MG63 (cell line): ENCODE measurements at places on chromosomes 5 and 9. TPM values are rescaled to one million over a fixed set of nuclear protein-coding genes. Genes with fewer than 3 reads are reported as not detected.
A peak's percentile ranks its signal among the peaks of the same experiment; 100 is the strongest.

APC gene
- total RNA-seq = 28.9 and 41.8 TPM in 2 replicates

- no peak for DNase-seq
Measured at GRCh38 chr9:137244486-137245449, 3.7 kb downstream of the TUBB4B start.

C6 gene
- not detected in 2 replicates for total RNA-seq

DNA sequence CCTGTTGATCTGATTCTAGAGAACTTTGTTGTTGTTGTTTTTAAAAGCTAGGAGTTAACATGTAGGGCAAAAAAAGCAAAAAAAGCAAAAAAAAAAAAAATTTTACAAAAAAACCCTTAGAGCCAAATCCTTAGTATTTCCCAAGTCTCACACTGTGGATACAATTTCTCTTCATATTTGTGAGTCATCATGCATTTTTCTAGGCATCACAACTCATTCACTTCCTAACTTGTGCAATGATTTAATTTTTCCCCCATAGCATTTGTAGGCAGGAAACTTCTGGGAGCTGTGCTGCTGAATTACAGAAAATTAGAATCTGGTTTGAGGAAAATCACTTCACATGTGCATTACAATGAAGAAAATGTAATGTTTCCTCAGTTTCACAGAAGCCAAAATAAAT is 91.9 kb downstream of the MARCHF3 start:
- no peak for DNase-seq

DNA sequence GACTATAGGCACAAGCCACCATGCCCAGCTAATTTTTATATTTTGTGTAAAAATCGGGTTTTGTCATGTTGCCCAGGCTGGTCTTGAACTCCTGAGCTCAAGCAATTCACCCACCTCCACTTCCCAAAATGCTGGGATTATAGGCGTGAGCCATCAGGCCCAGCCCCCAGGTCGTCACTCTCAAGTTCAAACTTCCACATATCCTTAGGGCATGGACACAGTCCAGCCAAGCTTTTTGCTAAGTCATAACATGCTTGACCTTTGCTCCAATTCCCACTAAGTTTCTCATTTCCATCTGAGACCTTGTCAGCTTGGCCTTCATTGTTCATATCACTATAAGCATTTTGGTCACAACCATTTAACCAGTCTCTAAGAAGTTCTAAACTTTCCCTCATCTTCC is 43.9 kb upstream of the ARAP3 start:
- peak; percentile 68 for DNase-seq

- DNase-seq = peak; percentile 64
Measured at GRCh38 chr5:5432020-5432707, 9.7 kb downstream of the ICE1 start.

GRCh38 chr5:87150630-87151029 is 117.1 kb upstream of the RASA1 start:
- no peak for DNase-seq

RNF224 gene
- not detected in 2 replicates for total RNA-seq

- DNase-seq = peak; percentile 43
Measured at GRCh38 chr9:114291064-114291474, 31.8 kb upstream of the ORM1 start.

MAST4 gene
- total RNA-seq = 0.16 and 0.96 TPM in 2 replicates

SLC35A4 gene
- 21.7 and 24.8 TPM in 2 replicates for total RNA-seq
